ENCODE measurements at places on chromosomes 12 and 14.

DNA sequence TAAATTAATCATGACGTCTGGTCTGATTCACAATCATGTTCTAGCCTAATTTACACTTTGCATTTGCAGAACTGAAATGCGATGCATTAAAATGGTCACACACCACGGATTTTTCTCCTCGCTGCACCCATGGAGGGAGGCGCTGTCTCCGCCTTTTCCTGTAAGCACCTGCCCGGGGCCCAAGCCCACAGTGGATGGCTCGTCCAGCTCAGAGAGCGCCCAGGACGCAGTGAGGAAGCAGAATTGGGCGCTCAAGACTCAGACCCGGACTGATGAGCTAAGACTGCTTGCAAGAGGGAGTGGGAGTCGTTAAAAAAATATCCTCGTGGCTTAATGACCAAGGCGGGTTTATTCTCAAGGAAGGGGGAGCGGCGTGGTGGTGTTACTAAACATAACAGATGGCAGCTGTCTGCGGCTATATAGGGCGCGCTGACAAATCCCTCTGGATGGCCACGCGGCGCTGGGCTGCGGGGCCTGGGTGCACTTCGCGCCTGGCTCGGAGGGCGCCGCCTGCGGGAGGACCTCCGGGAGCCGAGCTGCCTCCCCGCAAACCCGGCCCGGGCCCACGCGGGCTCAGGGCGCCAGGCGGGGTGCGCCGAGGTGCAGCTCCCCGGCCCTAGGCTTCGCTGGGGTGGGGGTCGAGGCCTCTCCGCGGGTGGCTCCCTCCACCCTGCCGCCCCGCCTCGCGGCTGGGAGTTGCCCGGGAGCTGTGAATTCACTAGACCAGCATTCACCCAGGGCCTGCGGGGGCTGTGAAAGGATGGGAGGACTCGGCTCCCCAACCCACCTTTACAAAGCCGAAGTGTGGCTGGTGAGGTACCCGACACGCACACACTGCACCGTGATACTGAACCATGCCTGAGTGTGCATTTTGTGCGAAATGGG, 78.7 kb downstream of the PPM1A start:
- DNase-seq, result peak; percentile 8

DNA sequence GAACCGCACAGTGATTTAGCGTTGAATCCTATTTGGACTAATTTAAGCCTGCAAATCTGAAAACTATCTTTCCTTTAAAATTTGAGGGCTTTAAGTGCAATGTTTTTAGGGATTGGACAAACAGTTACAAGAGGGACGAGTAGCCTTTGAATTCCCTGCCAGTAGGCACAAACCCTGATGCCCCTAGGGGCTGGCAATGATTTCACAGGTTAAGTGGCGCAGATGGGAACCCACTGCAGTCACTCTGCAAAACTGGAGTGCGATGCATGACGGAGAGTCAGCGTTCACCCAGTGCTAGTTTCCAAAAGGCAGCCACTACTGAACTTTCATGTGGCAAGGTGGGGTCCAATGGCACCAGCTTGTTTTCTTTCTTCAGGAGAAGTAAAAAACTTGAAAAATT, 99.4 kb upstream of the FRMD6 start:
- no peak for DNase-seq

GRCh38 chr14:103669370-103669769, 40.4 kb downstream of the KLC1 start:
- DNase-seq, result no peak

- no peak for DNase-seq
Measured at GRCh38 chr12:27453421-27453820, 6.9 kb downstream of the SMCO2 start.

- DNase-seq, result no peak
Measured at GRCh38 chr12:60391051-60391450, 795.2 kb downstream of the SLC16A7 start.

DNA sequence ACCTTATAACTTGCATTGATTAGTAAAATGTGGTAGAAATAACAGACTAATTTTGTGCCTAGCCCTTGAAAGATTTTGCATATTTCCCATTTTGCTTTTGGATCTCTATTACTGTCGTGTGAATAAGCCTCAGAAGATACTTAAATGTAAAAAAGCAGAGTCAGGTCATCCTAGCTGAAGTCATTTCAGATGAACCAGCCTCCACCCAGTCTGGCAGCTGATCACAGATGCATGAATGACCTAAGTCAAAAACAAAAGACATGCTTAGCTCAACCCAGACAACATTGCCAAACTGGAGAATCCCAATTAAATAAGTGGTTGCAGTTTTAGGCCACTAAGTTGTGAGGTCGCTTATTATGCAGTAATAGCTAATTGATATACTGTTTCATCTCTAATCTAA, 349.9 kb downstream of the C12orf50 start:
- no peak for DNase-seq
